ENCODE measurements at places on chromosomes 12 and 14.

GRCh38 chr14:52153939-52154338, 85.1 kb upstream of the NID2 start:
- DNase-seq = no peak

DNA sequence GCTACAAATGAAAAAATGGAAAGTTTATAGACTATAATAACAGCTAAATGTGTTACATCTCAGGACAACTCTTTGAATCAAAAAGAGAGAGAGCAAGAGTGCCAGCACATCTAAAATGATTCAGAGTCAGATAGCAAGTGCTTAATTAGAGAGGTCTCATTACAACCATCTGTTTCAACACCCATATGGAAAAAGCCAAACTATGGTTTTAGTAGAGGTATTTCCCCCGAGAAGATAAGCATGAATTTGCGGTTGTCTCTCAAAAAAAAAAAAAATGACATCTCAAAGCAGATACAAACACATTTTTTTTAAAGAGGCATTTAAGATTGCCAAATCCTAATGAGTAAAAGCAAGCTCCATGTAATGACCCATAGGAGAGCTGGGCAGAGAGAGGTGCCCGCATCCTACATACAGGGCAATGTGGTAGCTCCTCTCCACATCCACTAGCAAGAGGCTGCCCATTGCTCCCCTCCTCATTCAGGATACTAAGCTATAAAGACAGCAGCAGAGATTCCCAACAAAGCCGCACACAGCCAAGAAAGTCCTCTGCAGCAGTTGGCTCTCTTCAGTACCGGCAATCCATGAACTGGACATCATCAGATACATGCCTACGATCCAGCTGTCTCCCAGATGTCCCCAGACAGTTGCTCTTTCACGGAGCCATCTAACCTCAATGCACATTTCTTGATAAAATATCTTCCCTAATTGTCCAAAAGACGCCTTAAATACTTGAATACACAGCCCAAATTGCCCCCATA, 100.4 kb downstream of the EFCAB11 start:
- DNase-seq = peak; percentile 78

- peak; percentile 5 for DNase-seq
These were observed 430.0 kb downstream of the ETNK1 start for GRCh38 chr12:23055004-23055403.

DNA sequence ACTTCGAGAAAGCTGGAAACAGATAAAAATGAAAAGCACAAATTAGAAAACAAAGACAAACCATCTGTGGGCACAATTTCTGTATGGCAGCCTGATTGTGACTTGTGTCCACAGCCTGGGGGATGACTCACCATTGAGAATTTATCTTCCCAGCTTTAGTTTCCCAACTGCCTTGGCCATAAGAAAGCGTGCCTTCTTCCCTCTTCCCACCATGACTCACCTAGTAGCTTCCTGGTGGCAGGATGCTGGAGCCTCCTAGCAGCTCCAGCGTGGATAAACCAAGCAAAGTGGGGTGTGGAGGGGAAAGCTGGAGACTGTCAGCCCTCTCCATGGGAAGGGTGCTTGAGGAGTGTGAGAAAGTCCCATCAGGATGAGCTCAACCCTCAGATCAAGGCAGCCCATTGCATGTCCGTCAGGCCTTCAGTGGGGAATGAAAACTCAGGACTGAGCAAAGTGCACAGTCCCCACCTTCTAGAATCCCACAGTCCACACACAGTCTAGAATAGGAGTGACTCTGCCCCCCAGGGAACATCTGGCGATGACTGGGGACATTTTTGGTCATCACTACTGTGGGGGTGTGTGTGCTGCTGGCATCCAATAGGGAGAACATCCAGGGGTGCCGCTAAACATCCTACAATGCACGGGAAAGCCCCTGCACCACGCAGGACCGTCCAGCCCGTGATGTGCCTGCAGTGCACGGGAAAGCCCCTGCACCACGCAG, 22.4 kb upstream of the SERPINA6 start:
- peak; percentile 72 for DNase-seq

- no peak for DNase-seq
These were observed at the start of gene ASB2 for GRCh38 chr14:93976477-93977057. Gene ASB2 (minus strand): TSS chr14:93976570. CDS start chr14:93964539, 12,031 bp downstream.

DNA sequence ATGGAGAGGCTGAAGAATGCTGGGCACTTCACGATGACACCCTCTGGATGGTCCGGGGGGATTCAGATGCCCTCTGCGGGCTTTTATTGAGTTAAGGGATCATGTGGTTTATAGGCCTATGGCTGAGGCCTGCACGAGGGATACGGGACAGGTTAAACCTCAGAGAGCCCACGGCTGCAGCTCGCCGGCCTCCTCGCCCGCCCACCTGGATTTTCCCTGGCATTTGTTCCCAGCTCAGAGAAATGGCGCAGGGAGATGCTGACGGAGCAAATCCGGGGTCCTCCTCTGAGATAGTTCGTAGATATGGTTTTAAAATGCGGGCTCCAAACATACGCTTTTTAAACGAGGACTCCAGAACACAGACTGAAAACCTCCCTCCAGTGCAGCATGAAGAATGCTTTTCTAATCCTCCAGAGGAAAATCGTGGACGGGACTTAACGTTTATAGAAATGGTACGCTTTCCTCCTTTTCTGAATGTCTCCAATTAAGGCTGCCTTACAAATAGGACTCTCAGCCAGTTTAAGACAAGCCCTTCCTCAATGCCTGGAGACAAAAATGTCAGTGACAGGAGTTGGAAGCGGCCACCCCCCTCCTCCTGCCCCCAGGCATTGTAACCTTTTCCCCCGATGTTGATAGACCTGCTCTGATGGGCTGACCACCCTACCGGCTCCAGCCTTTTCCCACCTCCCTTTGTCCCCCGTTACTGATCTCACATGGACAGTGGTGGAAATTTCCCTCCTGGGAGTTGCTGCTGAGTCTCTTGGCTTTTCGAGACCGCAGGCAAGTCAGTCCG, 16.6 kb downstream of the CCND2 start:
- no peak for DNase-seq

DNA sequence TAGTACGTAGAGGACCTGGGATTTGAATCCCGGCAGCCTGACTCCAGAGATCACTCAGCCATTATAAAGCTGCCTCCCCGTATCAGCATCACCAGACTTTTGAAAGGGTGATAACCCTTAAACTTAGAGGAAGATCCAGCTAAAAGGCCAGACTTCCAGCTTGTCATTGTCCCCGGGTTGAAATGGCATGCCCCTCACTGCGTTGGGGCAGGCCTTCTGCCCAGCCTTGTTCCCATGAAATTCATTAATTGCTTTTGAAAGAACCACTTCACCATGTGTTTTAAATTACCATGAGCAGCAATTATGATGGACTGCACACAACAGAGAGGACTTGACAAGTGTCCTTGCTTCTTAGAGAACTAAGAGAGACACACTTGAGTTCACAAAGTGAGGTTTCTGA, 269.6 kb upstream of the CRY1 start:
- no peak for DNase-seq
